ENCODE measurements at places on chromosomes 16 and 17. TPM values are rescaled to one million over a fixed set of nuclear protein-coding genes. Genes with fewer than 3 reads are reported as not detected.

DNA sequence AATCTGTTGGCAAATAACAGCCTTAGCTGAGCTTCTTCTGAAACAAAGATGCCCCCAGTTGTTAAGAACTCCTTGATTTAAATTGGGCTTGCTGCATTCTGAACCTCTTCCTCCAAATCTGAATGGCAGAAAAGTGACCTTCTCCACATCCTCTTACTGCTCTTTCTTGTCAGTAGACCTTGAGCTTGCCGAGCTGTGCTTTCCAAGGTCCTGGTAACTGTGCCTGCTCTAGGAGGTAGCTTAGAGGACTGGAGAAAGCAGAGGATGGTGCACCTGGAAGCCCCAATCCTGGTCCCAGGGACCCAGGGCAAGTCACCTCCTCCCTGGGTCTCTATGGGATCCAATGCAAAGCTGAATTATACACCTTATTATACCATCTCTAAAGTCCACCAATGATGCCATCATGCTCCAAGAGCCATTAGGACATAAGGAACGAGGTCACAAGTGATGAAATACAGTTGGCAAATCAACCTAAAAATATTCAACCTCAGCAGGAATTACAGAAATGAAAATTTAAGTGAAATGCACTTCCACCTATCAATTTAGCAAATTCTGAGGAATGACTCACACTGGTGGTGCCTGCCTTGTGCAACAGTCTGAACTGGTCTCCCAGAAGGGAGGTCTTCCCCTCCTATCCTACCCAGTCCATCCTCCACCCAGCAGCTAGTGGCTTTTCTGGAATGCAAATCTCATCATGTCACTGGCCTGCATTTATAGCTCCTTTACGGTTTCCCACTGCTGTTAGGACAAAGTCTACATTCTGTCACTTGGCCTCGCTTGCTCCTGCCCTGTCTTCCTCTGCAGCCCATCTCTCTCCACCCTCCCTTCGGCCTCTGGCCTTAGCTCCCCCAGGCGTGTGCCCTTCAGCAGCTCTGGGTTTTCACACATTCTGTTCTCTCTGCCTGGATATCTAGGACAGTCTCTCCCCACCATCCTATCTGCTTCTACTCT is 36.6 kb downstream of the TOM1L2 start:
- no peak for DNase-seq

GRCh38 chr17:62093188-62094155 is 28.4 kb upstream of the MED13 start:
- no peak for DNase-seq

DNA sequence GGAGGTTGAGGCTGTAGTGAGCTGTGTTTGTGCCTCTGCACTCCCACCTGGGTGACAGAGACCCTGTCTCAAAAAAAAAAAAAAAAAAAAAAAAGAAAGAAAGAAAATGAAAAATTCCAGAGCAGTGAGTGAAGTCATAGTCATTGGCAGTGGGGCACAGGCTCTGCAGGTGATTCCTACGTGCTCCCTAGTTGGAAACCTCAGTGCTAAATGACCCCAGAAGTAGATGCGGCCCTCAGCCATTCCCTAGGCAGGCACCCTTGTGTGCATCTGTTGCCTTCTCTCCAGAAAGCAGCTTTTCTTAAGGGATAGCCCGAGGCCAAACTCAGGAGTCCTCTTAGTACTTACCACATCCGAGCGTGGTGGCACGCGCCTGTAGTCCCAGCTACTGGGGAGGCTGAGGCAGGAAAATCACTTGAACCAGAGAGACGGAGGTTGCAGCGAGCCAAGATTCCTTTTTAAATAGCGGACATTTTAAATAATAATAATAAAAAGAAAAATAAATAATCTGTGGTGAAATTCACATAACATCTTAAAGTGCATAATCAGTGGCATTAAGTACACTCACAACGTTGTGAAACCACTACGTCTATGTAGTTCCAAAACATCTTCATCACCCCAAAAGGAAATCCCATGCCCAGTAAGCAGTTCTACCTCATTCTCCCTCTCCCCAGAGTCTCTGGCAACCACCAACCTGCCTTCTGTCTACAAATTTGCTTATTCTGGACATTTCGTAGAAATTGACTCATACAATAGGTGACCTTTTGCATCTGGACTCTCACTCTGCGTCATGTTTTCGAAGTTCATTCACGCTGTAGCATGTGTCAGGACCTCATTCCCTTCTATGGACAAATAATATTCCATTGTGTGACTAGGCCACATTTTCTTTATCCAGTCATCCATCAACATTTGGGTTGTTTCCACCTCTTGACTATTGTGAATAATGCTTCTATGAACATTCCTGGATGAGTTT is 12.5 kb upstream of the SPHK1 start:
- no peak for DNase-seq

Gene ITGAL
- 218 TPM for total RNA-seq

- DNase-seq: peak; percentile 69
Observed at GRCh38 chr16:48164907-48165715, 9.3 kb upstream of the ABCC12 start.

All from CD8-positive, alpha-beta T cell (primary cell).